Stimulated activated CD8-positive, alpha-beta memory T cell treated with anti-CD3 and anti-CD28 coated beads, Interleukin-2, amount 100 ng/mL, for 1 hour (primary cell): ENCODE measurements at places on chromosomes 5 and 9.

GRCh38 chr5:133995341-133995740, 9.4 kb downstream of the VDAC1 start:
- DNase-seq: no peak

GRCh38 chr5:67063055-67063454, 133.5 kb downstream of the CD180 start:
- no peak for DNase-seq

DNA sequence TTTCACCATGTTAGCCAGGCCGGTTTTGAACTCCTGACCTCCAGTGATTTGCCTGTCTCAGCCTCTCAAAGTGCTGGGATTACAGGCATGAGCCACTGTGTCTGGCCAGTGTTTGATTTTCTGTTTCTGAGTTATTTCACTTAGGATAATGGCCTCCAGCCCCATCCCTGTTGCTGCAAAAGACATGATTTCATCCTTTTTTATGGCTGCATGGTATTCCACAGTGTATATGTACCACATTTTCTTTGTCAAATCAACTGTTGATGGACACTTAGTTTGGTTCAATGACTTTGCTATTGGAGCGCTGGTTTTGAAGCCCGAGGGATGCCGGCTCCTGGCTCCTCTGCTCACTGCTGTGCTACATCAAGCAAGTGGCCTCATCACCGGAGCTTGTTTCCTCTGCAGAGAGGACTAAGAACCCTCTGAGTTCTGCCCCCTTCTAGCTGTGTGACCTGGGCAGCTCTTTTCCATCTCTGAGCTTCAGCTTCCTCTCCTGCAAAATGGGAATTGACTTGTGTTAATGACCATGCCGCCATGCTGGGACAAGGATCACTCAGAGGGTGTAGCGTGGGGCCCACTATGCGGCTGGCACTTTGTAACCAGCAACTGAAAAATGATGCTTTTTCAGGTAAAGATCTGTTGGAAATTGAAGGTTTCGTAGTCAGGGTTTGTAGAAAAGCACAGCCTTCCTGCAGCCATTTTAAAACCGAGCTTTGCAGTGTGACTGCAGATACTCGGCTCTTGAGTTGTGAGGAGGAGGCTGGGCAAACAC, 4.6 kb upstream of the NEURL1B start:
- no peak for DNase-seq

DNA sequence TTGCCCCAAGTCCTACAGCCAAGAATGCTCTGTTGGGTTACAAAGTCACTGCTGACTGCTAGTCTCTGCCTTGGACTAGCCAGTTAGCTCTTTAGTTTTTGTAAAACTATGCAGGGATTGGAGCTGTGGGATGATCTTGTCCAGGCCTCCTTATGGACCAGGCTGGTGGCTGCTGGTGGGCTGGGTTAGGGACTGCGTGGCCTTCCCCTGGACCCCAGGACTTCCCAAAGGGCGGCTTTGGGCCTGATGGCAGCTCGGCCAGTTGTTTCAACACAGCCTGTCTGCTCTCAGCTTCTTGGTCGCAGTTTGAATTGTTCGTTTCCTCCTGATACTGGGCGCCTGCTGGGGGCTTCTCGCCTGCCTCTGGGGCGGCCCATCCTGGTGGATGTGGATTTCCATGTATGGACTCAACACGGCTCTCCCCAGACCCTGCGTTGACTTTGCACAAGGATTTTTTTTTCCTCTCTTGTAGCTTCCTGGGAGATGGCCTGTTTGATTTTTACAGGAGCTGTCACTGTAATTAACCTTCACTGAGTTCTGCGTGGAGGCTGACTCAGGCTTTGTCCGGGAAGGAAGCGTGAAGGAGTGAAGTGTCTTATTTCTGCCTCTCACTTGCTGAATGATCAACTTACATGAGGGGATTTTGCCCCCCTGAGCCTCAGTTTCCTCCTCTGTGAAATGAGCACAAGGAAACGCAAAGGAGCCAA, 91.9 kb upstream of the NEURL1B start:
- DNase-seq: no peak

DNA sequence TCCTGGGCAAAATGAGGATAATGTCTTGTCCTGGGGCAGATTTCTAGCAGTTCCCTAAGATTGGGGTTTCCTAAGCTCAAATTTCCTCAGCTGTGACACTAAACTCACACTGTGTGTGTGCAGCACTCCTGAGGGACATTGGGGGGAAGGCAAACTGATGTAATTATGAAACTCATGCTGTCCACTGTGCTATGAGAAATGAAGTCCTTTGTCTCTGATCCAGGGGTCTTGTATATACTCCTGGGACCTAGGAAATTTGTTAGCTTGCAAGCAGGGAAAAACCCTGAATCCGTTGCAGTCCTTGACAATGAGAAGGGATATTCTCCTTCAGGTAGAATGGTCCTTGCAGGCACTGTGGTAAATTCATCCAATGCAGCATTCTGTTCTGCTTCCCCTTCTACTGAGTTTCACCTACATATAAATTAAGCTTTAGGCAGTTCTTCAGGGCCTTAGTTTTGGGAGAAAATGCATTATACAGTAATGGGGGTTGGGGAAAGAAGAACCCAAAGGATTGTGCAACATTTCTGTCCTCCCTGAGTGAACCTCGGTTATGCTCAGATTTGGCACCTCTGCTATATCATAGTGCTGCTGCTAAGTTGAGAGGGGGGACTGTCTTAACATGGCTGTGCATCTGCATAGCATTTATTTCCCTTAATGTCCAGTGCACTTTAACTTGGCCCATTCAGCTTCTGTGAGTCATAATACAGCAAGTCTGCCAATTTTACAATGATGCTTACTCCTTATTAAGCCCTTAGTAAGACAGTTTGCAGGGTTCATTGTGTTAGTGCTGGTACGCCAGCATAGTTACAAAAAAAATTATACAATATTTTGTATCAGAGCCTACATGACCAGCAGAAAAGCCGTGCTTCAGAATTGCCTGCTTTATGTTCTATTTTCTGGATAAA, 80.2 kb downstream of the PJA2 start:
- DNase-seq: no peak

- no peak for DNase-seq
These were observed 72.1 kb downstream of the FEM1C start for GRCh38 chr5:115472271-115473025.

DNA sequence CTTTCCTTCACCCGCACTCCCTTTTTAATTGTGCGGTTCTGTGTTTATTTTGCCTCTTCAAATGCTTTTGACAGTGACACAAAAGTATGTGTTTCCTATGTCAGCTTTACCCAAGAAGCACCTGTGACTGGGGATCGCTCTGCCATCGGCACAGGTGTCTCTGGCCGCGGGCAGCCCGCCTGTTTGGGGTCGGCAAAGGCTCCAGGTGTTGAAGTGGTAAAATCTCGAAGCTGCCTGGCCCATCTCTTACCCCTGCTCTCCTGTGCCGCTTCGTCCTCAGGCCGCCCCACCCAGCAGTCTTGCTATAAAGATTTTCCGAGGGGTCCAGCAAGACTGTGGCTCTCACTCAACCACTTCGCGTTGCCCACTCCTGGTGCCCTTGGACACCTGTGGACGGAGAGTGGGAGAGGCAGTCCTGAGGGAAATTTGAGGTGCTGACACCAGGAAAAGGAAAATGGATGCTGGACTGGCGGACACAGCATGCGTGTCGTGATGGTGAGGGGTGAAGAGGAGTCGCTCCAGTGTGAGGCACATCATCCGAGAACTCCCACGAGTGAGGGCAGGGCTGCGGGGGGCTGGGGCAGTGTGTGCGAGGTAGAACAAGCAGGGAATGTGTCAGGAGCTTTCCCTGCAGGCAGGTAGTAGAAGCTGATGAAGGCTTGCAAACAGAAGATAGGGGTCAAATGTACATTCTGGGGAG, 29.1 kb upstream of the CEP72 start:
- no peak for DNase-seq

- no peak for DNase-seq
These were observed 227.3 kb upstream of the DAPK1 start for GRCh38 chr9:87270221-87270847.

DNA sequence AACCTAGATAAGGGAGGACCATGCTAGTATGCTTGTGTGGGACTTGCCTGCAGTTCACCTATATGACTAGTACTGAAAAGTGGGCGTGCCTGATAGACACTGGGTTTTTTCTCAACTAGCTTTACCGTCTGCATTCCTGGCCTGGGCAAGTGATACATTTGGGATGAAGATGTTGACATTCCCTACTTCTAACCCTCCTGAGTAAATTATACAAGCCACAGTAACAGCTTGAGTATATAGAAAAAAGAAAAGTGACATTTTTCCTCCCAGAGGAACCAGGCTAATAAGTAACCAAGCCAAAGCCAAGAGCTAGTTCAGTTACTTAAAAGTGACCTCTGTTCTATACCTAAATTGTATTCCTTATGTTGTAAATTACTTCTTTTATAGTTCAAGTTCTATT, 153.8 kb upstream of the CYLC2 start:
- DNase-seq: no peak

- DNase-seq: no peak
These were observed 263.4 kb upstream of the ACTBL2 start for GRCh38 chr5:57745700-57746651.

GRCh38 chr9:14531341-14532269, 161.6 kb downstream of the ZDHHC21 start:
- no peak for DNase-seq

GRCh38 chr9:98255061-98255577, 330 bp downstream of the TBC1D2 start:
- DNase-seq: no peak

GRCh38 chr5:124948754-124949275, 202.4 kb upstream of the ZNF608 start:
- no peak for DNase-seq

DNA sequence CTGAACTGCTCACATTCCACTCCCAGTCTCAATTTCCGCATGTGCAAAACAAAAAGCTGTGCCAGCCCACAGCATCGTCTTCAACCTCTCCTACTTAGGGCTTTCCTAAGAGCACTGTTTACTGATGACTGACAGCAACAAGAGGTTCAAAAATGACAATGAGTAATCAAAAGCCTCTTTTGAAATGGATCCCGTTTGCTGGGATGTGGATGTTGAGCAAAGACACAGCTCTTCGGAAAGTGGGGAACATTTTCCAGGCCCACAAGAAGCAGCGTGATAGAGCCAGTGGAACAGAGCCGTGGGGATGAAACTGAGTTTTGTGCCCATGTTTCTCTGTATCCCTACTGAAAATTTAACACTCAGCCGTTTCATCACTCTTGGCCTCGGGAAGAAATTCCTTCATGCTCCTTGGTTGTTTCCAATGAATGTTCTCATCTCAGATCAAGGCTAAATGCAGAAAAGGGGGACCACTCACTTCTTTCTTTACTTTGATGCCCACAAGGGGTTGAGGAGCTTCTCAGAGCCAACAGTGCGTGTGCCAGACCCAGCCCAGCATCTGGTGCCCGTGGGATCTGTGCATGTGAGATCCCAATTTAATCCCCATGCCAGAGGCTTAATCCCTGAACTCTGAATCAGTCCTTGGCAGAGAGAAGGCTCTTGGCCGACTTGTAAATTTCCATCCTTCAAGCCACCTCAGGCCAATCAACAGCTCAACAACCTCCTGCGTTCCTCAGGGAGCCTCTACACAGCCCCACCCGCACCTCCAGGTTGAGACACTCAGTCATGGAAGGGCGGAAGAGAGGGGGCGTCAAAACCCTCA, 230.2 kb upstream of the DAPK1 start:
- no peak for DNase-seq

DNA sequence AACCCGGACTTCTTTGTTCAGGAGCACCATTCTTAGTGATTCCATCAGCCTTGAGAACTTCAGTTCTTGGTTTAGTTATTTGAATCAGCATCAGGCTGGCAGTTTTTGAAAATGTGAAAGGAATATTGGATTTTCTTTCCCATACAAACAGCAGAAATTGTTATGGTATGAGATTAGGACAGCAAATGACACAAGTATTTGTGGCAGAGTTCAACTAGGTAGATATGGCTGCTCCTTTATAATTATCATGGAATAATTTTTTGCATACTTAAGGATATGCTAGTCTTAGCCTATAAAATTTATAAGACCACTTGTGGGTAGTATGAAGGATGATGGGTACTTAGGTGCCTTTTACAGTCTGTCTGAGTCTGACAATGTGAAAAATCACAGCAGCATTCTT, 25.5 kb downstream of the ERAP2 start:
- no peak for DNase-seq

DNA sequence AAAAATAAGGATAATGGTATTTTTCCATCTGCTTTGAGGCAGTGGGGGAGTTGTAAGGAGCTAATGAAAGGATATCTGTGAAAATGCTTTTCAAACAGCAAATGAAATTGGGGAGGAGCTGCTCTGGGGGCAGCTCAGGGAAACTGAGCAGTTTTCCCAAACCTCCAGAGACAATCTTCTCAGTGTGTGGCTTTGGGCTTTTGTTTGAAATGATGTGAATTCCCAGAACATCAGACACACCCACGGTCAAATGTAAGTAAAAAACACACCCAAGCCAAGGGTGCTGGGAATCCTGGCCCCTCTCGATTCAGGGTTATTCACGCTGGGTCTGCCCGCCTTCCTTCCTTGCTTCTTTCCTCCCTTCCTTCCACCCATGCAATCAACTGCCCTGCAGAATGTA, 512.6 kb downstream of the BNC2 start:
- DNase-seq: no peak

DNA sequence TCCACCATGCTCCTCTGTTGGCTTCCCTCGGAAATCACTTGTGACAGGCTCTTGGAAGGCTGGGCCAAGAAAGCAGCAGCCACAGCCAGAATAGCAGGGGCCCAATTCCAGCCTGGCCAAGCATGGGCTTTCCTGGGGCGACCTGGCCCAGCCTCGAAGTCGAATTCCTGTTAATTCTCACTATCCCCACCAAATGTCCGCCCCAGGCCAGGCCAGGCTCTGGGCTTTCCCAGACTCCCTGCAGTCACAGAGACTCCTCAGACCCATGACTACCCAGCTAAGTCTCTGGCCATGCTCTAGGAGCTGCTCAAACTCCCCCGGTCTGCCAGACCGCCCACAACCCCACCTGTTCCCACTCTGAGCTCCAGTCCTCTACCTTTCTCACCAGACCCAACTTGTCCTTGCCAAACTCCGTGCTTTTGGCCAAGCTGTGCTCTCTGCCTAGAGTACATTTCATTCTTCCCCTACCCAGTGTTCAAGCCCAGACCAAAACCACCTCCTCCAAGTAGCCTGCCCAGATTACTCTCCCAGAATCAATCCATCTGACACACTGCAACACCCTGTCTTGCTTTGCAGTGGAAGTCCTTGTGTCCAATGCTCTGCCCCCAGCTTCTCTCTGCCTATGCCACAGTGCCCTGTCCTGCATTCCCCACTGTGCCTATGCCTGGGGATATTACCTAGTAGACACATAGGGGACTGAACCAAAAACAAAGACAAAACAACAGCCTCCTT, 26.2 kb downstream of the SHB start:
- DNase-seq: no peak

DNA sequence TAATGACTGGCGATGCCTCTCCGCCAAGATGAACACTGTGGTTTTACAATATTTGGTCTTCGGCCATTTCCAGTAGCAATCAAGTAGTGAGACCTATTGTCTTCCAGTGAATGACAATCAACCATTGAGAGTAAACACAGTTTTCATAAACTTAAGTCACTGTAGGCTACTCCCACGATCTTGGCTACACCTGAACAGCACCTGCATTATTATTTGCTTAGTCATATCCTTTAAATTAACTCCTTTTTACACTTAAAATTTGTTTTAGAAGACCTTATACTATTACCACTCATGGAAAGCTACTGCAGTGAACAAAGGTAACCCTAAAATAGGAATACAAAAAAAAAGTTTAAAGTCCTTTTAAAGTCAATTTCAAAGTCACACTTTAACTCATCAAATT, 58.2 kb downstream of the ZNF354C start:
- no peak for DNase-seq
